M059J (cell line): ENCODE measurements at places on chromosomes 6 and 20.

- DNase-seq: no peak
Observed at GRCh38 chr6:140897349-140897748, 1235.4 kb upstream of the GJE1 start.

DNA sequence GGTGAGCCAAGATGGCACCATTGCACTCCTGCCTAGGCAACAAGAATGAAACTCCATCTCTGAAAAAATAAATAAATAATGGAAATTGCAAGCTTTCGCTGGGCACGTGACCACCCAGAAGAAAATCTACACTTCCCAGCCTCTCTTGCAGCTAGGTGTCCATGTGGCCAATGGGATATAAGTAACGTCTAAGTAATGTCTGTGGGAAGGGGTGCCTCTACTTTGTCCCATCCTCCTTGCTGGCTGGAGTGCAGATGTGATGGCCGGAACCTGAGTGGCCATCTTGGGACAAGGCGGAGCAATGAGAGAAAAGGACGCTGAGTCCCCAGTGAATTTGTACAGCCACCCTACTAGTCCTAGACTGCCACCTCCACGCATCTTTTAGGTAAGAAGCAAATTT, 99.8 kb upstream of the PTPN1 start:
- DNase-seq: no peak

GRCh38 chr20:11380283-11380682, 537.4 kb upstream of the BTBD3 start:
- DNase-seq: no peak

- DNase-seq: peak; percentile 23
Observed at GRCh38 chr6:147782302-147782701, 273.8 kb downstream of the SAMD5 start.

DNA sequence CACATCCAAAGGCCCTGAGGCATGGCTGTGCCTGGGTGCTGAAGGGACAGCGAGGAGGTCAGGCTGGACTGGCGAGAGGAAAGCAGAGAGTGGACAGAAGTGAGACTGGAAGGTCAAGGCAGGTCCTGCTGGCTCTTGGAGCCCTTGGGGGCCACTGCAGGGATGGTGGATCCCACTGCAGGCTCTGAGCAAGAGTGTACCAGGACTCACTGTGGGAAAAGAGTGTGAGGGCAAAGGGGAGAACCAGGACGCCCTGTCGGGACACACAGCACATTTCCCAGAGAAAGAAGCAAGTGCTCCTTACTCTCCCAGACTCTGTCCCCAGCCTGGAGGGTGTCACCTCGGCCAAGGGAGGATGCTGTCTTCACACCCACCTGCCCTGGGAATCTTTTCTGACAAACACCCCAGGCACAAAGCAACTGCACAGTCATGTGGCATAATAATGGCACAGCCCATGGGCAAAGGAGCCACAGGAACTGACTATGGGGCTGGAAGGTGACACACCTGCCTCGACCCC, 172.3 kb upstream of the CST7 start:
- DNase-seq: no peak

DNA sequence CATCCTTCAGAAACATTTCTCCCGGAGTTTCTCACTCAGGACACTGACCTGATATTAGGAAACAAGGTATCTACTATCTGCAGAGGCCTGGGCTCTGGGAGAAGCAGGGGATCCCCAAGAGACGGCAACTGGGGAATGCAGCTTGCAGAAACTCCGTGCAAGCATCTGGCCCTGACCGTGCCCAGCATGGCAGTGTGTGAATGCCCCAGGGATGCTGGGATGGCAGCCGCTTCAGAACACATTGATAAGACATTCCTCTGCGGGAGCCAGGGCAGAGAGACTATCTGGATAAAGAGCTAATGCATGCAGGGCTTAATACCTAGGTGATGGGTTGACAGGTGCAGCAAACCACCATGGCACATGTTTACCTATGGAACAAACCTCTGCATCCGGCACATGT, 55.4 kb downstream of the NFATC2 start:
- no peak for DNase-seq

- peak; percentile 98 for DNase-seq
Observed at GRCh38 chr6:1916334-1917070, 306.8 kb downstream of the FOXC1 start.

DNA sequence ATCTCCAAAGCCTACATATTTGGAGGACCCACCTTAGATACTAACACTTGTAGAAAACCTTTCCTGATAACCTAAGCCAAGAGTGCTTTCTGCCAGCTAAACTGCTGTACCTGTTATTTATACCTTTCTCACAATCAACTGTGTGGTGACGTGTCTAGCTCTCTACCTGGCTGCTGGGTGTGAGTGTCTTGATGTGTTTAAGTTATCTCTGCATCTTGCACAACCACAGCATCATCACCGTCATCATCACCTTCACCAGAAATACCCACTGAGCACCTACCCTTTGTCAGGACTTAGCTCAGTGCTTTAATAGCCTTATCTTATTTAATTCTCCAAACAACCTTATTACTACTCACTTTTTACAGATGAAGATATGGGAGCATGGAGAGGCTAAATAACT, 431.3 kb downstream of the MAFB start:
- DNase-seq: no peak

DNA sequence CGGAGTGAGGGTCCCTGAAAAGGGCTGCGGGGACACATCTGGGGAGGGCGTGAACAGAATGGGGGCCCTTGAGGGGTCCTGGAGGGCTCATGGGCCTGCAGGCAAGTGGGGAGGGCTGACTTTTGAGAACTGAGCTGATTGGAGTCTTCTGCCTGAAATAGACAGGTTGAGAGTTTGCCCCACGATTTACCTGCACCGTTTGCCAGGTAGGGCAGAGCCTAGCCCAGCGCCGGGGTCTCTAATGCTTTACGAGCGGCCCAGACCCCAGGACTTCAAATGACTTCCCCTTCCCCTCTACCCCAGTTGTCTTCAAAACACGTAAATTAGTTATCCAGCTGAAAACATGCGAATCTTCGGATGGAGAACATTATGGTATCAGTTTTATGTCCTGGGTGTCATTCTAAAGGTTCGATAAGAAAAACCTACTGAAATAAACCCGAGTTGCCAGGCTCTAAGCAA, 1.3 kb downstream of the PLCB1 start:
- no peak for DNase-seq

DNA sequence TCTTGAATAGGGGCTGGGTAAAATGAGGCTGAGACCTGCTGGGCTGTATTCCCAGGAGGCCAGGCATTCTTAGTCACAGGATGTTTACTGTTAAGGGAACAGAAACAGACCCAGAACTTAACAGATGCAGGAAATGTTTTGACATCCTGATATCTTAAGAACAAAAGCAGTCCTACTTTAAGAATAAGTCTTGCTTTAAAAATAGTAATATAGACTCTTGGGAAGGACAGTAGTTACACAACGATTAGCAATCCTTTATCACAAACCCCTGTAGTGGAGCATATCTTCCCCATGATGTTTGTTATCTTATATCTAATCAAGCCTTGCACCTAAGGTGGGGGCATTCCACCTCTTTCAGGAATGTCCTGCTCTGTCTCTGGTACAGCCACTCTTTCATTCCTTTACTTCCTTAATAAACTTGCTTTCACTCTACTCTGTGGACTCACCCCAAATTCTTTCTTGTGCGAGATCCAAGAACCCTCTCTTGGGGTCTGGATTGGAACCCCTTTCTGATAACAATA, 493.7 kb upstream of the SULF2 start:
- DNase-seq: peak; percentile 50

DNA sequence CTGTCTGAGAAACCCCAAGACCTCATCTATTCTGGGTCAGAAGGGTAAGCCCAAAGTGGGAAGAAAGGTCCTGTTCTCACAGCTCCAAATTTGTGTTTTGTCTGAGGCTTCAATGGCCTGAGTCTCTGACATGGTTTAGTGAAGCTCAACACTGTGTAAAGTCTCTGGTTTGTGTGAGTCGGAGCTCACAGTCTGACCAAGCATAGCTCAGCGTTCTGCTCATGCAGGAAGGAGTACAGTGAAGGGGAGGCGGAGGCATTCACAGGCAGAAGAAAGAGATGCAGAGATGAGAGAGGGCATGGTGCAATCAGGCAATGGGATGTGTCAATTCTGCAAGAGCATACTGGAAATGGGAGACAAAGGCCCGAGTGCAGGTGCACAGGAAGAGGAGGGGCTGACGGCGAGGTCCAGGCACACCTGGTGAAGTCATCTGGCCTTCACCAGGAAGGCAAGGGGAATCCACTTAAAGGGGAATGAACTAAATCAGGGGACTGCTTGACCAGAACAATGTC, 463.0 kb upstream of the AGPAT4 start:
- DNase-seq: no peak

GRCh38 chr20:22909436-22909835, 125.7 kb upstream of the SSTR4 start:
- no peak for DNase-seq

DNA sequence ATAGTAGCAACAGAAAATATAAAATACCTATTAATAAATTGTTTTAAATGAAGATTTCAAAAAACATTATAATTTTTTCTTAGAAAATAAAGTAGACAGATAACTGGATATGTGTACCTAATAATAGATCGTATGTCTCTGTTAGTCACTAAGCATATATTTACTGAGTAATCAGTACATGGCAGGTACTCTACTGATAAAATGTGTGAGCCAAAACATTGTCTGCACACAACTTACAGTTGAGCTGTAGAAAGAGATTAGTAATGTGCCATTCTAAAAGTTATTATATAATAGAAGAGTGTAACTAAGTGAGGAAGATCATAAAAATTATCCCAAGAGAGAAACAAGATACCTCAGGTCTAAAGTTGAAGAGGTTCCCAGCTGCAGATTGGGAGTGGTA, 929.9 kb upstream of the EPHA7 start:
- DNase-seq: no peak

DNA sequence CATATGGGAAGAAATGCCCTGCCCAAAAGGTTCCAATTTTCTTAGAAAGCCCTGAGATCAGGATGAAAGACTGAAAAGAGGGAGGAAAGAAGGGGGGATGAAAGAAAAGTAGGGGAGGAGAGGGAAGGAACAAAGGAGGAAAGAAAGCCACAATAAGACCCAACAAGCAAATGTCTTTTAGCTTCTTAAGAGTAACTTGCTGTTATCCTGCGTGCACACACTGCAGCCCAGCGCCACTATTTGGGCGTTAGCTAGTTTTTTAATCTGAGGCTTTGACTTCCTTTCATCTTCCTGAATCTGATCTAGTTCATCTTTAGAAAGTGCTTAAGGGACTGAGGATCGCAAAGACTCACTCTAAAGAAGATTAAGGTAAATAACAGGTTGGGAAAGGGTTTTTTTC, 77.4 kb upstream of the HDDC2 start:
- DNase-seq: no peak

- DNase-seq: no peak
Observed at GRCh38 chr6:134698228-134698627, 251.7 kb downstream of the ALDH8A1 start.

- no peak for DNase-seq
Observed at GRCh38 chr6:159908535-159908934, 17.7 kb downstream of the MAS1 start.
